ENCODE measurements at places on chromosomes 6 and 20.

DNA sequence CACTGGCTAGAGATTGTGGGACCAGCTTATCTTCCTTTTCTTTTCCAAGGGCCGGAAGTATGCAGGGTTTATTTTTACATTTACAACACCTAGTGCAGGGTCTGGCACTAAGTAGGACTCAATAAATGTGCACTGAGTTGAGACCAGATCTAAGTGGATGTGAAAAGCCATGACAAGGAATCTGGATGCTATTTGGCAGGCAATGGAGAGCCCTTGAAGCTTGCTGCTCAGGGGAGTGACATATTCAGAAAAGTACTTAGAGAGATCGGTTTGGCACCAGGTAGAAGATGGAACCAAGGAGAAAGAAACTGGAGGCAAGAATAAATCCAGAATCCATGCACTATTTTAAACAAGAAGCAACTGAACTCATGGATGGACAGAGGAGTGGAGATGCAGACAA lies 815.8 kb downstream of the MAFB start:
- no peak for DNase-seq

GRCh38 chr6:118652051-118652615 lies 742 bp upstream of the CEP85L start:
- no peak for DNase-seq

DNA sequence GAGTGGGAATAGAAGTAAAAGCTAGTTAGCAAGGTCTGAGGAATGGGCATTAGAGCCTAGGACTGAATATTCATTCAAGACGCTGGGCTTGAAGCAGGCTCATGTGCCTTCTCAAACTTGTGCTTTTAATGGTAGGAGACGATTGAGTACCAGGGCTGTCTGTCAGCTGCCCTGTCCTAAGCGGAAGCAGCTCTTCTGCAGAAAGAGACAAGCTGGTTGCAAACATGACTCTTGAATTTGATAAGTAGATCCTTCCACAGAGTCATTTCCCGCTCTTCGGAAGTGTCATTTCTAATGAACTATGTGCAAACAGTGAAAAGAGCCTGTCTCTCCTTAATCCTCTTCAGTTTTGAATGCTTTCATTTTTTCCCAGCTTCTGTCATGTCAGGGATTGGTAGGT lies 176.4 kb downstream of the TFAP2B start:
- no peak for DNase-seq

GRCh38 chr20:46343348-46343974 lies 35.2 kb upstream of the CDH22 start:
- DNase-seq: no peak

DNA sequence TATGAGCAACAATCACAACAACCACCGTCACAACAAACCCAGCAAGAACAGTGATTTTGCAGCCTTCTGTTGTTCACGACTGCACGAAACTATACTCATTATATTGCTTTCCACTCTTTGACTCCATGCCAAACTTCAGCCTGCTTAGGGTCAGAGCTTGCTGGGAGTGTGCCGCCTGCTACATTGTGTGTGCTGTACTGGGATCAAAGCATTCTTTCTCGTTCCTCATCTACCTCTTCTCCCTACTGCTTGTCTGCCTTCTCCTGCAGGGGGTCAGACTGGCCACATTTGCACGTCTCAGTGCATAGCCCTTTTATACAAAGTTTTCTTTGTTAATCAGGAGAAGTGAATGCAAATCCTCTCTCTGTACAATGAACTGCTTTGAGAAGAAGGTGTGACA lies 401.6 kb upstream of the CITED2 start:
- DNase-seq: no peak

GRCh38 chr6:35569011-35569461 lies 56.3 kb upstream of the TULP1 start:
- DNase-seq: peak; percentile 80

DNA sequence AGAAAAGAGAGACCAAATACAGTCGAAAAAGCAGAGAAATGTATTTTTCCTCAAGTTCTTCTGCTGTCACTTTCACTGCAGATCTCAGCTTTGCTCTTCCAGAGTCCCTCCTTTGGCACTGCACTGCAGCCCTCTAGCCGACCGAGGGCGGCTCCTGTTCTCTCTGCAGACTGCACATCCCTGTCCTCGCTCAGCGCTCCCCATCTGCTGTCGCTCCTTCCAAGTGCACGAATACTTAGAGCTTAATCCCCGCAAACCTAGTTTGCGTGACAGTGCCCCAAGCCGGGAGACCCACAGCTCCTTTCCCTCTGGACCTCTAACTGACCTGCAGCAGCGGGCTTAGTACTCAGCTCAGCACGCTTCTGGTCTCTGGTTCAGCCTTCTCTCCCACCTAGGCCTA lies 15.2 kb downstream of the RPP21 start:
- DNase-seq: no peak

- DNase-seq: no peak
Observed at GRCh38 chr6:149364557-149364956, 35.5 kb upstream of the SUMO4 start.

DNA sequence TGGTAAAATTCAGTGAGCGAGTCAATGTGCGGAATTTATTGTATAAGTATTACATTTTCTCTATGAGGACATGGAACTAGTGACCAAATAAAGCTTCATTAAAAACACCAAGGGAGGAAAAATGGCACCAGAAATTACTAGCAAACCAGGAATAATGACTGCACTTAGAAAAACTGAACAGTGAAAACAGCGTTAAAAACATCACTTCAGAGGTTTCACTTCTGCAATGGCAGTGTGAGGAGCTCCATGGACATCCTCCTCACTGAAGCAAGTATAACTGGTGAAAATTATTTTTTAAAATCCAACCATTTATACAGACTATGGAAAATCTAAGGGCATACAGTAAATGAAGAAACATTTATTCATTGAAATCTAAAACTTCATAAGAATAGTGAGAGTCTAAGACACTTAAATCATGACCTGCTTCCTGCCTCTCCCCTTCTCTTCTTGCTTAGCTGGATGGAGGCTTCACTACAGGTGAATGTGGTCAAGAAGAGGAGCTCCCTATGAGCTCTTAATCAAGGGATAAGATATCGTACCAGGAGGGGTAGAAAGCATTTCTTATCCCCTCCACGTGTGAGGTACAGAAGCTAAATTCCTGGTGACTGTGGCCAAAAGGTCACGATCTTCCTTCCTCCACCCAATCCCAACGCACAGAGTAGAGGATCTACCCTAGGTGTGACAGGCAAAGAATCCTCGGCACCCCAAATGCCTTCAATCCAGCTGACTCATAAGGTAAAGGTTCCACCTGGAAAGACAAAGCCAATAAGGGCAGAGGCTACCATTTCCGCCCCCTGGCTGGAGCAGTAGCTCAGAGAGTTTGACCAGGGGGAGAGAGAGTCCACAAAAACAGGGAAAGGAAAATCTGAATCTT lies 12.3 kb upstream of the ASF1A start:
- DNase-seq: no peak

All from sigmoid colon (tissue), 7 donors.